Spleen (tissue), 13 donors: ENCODE measurements at places on chromosomes 12 and 14. TPM values are rescaled to one million over a fixed set of nuclear protein-coding genes. Genes with fewer than 3 reads are reported as not detected.
A peak's percentile ranks its signal among the peaks of the same experiment; 100 is the strongest.

AHNAK2 gene
- total RNA-seq, result 0.94 TPM

DNA sequence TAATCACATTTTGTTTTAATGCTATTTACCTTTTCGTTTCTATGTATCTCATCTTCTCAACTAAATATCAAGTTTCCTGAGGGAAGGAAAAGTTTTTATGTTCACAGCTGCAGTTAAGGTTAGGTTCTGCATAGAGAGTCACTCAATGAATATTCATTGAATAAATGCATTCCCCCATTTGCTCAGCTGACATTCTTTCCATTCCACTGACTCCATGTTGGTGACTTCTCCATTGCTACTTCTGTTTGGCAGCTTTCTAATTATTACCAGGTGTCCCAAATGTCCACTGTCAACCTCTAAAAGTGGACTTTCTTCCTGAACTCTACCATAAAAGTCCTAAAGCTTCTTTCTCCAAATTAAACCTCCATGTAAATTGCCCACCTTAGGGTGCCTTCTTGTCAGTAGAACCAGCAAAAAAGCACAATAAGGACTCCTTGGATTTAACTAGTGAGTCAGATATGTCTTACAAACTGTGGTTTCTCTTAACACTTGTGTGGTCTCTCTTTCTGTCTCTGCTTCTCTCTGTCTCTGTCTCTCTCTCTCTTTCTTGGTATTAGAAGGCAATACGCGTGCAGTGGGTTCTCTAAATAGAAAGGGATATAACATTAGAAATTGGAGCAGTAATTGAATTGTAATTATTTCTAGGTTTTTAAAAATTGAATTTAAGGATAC is 85.9 kb downstream of the TMEM117 start:
- no peak overlapping the region for H3K27ac ChIP-seq
- no peaks in the 10 kb centered on the region for H3K4me1 ChIP-seq
- no peaks in the 10 kb centered on the region for H3K27me3 ChIP-seq
- H3K4me3 ChIP-seq, result no peak overlapping the region
- no peaks in the 10 kb centered on the region for H3K36me3 ChIP-seq
- DNase-seq, result no peak

DNA sequence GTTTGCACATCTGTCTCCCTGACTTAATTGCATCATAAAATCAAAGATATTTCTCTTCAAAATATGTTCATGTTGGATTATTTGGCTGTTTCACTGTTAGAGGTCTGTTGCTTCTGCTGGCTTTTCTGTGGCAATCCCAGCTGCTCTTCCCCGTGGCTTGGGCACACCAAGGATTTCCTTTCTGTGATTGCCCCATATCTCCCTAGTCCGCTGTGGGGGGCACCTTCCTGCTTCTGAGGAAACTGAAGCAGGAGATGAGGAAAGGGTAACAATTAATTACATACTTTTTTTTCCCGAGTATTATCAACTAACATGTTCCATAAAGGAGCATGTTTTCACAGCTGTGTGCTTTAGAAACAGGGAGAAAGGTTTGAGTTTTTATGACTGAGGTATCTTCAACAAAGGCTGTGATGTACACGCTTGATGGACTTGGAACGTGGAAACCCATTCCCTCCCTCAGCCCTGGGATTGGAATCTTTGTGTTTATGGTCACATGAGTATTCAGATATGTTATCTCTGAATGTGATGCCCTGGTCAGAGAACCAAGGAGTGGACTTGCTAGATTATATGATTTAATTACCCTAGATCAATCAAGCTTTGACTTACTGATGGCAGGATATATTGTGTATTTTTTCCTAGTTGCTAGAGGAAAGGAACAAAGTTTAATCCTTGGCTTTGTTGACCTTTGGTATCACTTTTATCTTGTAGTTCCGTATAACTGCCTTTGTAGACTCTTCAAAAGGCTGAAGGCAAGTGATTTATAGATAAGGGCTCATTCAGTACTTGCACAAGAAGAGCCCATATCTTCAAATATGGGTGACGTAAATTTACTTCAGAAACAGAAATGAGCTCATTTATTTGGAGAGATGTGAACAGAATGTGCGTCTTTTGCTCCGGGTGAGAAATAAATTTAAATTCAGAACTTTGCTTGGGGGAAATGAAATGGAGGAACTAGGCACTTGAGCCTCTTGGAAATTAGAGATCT is 46.7 kb downstream of the BORCS5 start:
- H3K4me1 ChIP-seq, result no peaks in the 10 kb centered on the region
- no peaks in the 10 kb centered on the region for H3K27me3 ChIP-seq
- H3K27ac ChIP-seq, result no peak overlapping the region
- H3K4me3 ChIP-seq, result no peak overlapping the region
- no peaks in the 10 kb centered on the region for H3K36me3 ChIP-seq
- no peak for DNase-seq

DNA sequence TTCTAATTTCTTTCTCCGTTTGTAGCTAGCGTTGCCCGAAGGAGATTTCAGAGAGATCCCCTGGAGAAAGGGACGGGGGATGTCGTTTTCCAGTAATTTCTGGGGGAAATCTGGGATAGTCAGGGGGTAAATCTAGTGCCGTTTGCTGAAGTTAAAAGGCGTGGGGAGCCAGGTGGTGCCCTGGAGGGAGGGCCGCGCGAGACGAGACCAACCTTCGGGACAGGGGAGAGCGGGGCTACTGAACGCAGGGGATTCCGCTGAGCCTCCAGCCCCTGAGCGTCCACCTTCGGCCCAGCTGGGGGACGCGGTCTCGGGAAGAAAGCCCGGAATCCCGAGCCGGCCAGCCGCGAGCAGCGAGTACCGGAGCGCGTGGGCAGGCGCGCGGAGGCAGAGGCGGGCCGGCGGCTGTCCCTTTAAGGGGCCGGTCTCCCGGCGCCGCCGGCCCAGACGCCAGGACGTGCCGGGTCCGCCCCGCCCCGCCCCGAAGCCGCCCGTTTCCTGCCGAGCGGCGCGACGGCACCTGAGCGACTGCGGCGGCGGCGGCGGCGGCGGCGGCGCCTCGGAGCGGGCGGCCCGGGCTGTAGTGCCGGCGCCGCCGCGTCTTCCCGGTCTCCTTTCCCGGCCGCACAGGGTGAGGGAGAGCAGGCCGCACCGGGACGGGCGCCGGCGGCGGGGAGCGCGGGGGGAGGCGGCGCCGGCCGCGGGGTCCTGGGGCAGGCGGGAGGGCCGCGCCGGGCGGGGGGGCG is at the start of gene KTN1:
TSS of gene KTN1 (plus strand) at position 484 of the 746 bp plus-strand sequence. CDS start 31,842 bp downstream, outside the sequence.
- H3K27me3 ChIP-seq, result no peaks in the 10 kb centered on the region
- H3K36me3 ChIP-seq, result no peaks in the 10 kb centered on the region
- DNase-seq, result peak; percentile 97
- peak within 1 kb of the TSS; percentile 94 for H3K27ac ChIP-seq
- H3K4me1 ChIP-seq, result peaks cover 35% of the 10 kb centered on the region

DNA sequence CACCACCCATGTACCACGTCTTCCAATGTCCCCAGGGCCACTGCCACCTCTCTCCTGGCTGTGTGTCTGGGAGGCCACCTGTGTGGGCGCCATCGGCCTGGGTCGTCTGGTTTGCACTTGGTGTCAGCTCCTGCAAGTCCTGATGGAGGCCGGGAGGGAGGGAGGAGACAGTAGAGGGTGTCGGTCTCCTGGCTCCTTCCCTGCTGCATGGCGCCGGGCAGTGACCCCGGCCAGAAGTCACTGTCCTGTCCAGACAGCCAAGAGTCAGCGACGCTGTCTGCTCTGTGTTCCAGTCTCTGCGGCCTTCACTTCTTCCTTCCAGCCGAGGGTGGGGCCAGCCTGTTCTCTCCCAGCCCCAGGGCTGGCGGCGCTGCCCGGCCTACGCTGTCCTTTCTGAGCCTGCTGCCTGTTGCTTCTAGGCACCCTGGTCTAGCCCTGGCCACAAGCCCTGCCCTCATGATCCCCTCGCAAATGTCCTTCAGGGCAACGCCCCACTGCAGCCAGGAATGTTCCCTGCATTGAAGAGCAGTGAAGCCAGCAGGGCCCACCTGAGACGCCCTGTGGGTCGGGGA is 13.0 kb upstream of the LBHD2 start:
- H3K36me3 ChIP-seq, result no peaks in the 10 kb centered on the region
- peak; percentile 76 for DNase-seq
- H3K4me3 ChIP-seq, result no peak overlapping the region
- H3K27me3 ChIP-seq, result no peaks in the 10 kb centered on the region
- H3K27ac ChIP-seq, result peak overlapping the region; percentile 55
- H3K4me1 ChIP-seq, result peaks cover 65% of the 10 kb centered on the region

DNA sequence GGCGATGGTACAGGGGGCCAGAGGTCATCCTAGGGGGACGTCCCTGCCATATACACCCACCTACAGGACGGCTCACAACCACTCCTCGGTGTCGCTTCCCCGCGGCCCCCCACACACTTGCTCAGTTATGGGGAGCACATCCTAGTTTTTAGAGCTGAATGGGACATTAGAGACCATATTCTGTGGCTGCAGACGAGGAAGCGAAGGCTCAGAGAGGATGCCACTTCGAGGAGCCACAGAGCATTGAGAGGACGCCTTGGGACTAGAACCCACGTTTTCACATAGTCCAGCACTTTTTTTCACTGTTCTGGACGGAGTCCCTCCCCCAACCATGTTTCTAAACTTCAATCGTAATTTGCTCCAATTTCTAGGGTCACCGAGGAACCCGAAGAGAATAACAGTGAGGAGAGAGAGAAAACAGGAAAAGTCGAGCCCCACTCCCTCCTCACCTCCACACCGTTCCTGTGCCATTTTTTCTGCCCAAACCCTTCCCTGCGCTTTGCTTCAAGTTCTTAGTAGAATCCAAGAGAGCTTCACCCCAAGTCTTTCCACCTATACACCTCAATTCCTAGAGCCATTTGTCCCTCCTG is 641 bp upstream of the ASCL1 start:
- H3K27ac ChIP-seq, result no peak overlapping the region
- peaks cover 45% of the 10 kb centered on the region for H3K4me1 ChIP-seq
- H3K27me3 ChIP-seq, result peaks cover 100% of the 10 kb centered on the region
- no peak for DNase-seq

DNA sequence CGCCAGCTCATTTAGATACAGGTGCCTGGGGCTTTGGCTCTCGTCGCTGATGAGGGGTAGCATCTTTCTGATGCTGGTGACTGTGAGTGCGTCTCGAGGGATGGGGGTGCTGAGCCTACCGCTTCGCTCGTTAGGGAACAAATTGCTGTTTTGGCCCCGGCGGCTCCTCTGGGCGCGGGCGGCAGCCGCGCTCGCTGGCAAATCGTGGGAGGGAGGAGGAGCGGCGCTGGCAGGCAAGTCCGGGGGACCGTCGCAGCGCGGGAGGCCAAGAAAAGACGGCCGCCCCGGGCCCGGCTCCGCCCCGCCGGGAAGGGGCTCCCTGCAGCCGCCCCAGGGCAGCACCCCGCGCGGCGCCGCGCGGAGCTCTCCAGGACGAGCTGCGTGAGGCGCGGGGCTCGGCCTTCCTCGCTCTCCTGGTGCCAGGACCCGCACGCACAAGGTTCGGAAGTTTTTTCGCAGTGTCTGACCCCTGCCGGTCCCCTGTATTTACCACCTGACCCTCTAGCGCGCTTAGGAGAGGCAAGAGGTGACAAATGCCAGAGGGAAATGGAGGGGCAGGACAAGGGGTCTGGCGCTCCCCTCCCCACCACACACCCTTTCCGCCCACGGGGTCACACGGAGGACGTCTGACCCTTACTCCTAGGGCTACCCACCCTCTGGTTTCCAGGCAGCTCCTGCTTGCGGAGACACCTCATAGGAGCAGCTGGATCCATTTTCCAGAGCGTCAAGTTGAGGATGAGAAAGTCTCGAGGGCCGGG is 899 bp upstream of the KCNH3 start:
- peak; percentile 78 for DNase-seq
- no peak overlapping the region for H3K27ac ChIP-seq
- peaks cover 30% of the 10 kb centered on the region for H3K4me1 ChIP-seq
- peak overlapping the region; percentile 62 for H3K4me3 ChIP-seq

- no peak for DNase-seq
- H3K4me1 ChIP-seq, result peaks cover 22% of the 10 kb centered on the region
- H3K36me3 ChIP-seq, result no peaks in the 10 kb centered on the region
- H3K4me3 ChIP-seq, result no peak overlapping the region
- no peaks in the 10 kb centered on the region for H3K27me3 ChIP-seq
Measured at GRCh38 chr12:93756288-93756687, 79.1 kb downstream of the CRADD start.

ZC2HC1C gene
- 1.1 TPM for total RNA-seq
